NCI-H2107 (cell line): ENCODE measurements at places on chromosomes 5 and 9.
A peak's percentile ranks its signal among the peaks of the same experiment; 100 is the strongest.

DNA sequence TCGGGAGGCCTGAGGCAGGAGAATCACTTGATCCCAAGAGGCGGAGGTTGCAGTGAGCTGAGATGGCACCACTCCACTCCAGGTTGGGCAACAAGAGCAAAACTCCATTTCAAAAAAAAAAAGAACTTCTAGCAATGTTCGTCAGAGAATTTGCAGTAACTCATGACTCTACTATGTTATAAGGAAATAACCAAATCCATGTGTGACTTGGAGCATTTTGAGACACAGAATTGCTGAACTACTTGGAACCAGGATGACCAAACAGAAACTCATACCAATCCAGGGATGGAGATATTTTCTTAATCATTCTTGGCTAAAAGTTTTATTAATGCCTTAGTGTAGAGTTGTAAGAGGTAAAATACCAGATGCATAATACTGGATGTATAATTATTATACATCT is 99.9 kb upstream of the BNC2 start:
- no peak for DNase-seq

DNA sequence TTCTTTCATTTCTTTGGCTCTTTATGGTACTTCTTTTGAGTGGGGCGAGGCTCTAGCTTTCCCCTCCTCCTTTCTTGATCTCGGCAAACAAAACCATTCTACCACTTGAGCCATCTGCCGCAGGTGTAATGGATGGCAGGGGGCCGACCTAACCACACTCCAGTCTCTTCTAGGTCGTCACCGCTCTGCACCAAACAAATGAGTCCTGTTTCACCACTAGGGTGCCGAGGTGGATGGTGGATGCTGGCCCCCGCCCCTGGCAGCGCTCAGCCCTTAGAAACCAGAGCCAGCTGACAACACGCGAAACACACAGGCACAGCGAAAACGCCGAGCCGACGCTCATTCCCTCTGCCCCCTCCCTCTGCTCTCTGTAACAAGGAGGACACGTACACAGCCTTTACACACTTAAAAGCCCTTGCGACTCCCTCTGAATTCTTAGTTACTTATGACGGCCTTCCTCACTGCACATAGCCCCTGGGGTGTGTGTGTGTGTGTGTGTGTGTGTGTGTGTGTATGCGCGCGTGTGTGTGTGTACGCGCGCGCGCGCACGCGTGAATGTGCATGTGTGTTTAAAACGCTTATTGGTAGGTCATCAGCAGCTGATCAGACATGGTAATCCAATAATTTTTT is 199.4 kb downstream of the MEF2C start:
- DNase-seq = no peak

- DNase-seq = no peak
Measured at GRCh38 chr9:133111808-133112662, 9.0 kb downstream of the RALGDS start.

DNA sequence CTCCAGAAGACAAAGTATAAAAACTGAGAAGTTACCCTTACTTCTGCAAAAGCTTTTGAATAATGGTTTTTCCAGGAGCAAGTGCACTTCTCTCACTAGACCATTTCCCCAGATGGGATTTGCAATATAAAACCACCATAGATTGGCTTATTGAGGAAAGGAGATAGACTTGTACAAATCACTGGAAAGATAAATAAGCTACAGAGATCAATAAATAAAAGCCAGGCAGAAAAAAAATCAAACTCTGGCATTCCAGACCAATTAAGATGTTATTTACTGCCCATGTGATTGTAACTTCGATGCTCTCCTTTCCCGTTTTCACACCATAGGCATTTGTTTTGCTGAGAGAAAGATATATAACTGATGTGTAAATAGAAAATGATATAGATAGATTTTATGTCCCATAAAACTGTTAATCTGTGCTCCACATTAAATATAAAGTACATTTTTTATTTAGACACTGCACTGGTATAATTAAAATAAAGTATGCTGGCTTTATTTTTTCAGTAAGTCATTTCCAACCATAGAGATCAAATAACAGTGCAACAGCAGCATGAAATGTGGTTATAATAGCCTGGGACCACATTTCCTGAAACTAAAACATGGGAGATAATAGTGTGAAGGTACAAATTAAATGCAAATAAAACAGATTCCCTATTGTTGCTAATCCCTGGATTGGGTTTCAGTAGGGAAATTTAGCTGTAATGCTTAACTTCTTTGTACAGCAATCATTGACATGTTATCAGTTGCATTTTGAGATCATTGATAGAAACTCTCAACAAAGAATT is 177.7 kb downstream of the NR2F1-AS1 start:
- DNase-seq = no peak

- no peak for DNase-seq
Measured at GRCh38 chr5:149917073-149917676, 27.4 kb downstream of the PDE6A start.

- DNase-seq = no peak
Measured at GRCh38 chr9:21682981-21683380, 119.5 kb upstream of the MTAP start.

DNA sequence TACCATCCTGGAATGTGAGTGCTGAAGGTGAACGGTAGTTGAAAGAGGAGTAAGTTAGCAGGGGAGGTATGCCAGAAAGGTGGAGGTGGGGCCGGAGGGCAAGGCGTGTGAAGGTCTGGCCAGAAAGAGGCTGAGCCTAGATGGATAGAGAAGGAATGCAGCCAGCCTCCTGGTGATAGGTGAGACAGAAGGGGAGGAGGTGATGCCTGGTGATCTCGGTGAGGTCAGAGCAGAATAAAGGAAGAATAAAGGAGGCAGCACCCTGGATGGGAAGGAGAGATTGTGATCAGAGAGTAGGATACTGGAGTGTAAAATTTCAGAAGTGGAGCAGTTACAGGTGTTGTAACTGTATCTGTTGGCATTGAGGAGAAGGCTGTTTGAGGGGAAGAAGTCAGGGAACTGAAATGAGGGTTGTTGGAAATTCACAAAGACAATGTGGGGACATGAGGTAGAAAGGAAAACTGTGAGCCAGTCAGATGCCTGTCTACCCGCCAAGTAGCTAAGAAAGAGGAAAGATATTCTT is 2.0 kb downstream of the GNG10 start:
- no peak for DNase-seq

DNA sequence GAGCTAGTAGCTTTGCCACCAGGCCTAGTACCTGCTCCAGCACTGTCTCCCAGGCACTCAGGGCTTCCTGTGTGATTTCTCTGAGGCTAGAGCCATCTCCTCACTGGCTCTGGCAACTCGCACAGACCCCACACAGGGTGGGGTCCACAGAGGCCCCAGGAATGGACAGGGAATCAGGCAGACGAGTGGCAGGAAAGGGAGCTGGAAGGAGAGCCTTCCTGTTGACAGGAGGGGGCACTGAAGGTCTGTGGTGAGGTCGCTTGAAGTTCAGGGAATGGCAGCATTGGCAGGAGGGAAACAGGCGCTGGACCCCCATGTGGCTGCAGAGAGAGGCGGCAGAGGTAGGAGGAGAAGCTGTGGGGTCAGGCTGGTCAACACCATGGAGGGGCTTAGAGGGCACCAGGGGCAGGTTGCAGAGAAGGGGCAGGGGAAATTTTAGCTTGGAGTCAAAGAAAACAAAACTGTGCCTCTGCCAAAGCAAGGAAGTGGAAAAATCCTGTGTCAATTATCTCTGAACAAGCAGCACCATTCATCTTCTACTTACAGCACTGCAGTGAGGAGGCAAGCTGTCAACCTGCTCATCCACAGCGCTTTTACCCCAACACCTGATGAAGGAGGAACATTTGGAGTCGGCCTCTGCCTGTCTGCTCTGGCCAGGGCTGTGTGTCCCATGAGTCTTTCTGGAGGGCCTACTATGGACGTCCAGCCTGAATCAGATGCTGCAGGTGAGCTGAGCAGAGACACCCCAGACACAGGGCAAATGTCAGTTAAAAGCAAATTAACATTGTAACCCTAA is 270.2 kb downstream of the FSTL4 start:
- no peak for DNase-seq

DNA sequence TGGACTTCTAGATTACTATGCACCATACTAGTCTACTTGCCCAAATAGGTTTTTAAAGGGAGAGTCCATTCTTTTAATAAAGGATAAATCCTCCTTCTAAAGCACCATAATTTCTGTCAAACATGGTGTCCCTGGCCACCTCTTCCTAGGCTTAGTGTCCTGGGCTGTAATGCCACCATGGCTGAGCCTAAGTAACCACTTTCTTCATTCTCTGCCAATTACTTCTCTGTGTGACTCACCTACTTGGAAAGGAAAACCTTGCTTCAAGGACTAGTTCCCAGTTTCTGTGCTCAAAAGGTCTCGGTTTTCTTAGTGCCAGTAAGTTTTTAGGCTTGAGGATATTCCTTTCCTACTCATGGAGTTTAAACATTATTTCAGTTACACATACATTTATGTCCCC is 273.4 kb downstream of the DENND1A start:
- DNase-seq = no peak

DNA sequence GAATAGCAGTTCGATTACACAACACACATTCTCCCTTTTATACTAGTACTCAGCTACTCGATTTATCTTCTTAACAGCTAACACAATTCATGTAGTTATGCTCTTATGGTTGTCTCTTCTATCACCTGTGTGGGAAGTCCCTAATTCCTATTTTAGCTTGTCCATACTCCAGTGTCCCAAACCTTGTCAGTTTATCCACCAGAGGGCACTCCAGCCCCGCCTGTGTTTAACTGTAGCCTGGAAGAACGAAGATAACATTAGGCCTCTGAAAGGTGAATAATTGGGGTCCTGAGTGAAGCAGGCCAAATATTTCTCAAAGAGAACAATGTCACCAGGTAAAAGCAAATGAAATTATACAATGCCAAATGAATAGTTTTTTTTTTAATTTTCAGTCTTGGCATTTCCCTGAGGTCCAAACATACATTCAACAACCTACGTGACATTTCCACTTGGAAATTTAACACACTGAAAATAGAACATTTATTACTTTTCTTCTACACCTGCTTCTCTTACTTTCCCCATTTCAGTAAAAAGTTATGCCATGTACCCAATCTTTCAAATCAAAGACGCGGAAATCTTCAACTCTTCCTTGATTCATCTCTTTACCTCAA is 560.7 kb downstream of the HTR1A start:
- DNase-seq = no peak

- DNase-seq = no peak
Measured at GRCh38 chr9:131872006-131872405, 132.1 kb upstream of the RAPGEF1 start.

DNA sequence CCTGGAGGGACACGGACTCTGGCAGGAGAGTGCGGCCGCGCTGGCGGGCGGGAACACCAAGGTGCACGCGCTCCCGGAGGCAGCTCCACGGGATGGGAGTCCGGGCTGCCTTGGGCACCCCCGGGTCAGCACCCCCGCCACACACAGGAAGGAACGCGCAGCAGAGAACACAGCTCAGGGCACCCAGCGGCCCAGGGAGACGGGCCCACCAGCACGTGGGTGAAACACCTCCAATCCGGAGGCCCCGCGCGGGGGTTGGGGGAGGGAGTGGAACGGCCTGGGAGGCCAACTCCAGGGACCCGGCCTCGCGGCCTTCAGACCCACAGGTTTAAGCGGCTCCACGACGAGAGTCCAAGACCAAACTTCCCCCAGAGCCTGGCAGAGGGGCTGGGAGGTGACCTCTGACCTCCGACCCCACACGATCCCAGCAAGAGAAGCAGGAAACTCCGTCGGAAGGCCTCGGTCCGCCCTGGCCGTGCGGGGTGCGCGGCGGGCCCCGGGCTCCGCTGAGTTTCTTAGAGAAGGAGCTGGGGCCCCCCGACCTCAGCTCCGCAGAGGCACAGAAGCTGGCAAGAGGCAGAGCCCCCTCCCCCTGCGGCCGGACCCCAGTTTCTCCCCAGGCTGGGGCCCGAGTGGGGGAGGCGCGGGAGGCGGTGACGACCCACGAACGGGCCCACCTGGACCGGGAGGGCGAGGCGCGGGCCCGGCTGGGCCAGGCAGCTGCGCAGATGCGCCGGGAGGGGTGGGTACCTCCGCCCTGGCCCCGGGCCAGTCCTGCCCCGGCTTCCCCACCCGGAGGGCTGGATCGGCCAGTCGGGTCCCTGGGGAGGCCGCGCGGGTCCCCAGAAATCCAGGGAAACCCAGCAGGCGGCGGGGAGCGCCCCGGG is 851 bp downstream of the NACC2 start:
- DNase-seq = peak; percentile 39

GRCh38 chr5:133853646-133854365 is 114.6 kb downstream of the C5orf15 start:
- DNase-seq = no peak

DNA sequence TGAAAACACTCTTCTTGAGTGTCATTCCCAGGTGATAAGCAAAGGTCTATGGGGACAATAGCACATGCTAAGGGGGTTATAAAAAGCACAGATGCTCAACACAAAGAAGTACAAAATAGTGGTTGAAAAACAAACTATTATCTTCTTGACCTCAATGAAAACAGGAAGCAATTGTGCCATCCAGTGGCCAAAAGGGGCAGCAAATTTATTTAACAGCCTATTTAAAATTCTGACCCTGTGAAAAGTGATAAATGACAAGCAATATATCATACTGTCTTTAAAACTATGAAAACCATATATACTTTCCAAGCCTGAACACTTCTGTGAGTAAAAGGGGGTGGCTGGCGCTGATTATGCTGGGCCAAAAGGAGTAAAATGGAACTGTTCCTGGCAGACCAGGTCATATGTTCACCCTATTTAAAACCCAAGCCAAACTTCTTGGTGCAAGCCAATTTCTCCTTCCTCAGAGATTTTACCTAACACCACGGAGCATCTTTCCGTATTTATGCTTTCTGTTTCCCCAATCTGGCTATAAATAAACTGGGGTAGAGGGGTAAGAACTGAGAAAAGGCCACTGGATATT is 29.7 kb downstream of the TEX10 start:
- DNase-seq = peak; percentile 12

GRCh38 chr5:30930736-30931135 is 262.8 kb upstream of the CDH6 start:
- DNase-seq = no peak

- no peak for DNase-seq
Measured at GRCh38 chr5:75325242-75325641, 11.8 kb upstream of the HMGCR start.

GRCh38 chr5:43313854-43314457 is 744 bp upstream of the HMGCS1 start:
- peak; percentile 38 for DNase-seq

GRCh38 chr9:84991514-84991870 is 322.0 kb downstream of the NTRK2 start:
- DNase-seq = no peak

GRCh38 chr9:106438928-106439327 is 424.0 kb upstream of the ZNF462 start:
- DNase-seq = no peak

DNA sequence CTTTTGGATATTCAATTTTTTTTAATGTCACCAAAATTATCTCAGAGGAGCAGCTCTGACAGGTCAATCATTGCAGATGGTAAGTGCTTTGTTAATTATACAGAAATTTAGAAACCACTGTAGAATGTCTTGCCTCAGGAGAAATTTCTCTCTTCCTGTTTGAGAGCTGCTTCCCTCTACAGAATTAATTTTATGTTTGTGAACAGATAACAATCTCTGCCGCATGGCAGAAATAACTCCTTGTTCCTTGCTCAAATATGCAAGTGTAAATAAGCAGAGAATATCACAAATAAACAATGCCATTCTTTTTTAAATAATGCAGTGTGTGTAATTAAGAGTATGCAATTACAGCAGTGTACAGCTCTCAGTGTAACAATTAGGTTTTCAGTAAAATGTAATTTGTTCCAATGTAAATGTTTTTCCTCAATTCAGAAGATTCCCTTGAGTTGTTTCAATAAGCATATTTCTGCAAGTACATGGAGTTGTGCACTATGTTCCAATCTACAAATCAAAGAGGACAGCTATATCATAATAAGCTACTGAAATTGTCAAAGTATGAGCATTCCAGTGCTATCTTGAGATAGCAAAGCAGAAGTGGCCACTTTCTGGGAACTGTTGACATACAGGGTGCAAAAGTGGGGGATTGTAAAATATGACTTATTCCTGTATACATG is 1012.8 kb downstream of the MAT2B start:
- no peak for DNase-seq
